ENCODE measurements at places on chromosomes 1 and 21. TPM values are rescaled to one million over a fixed set of nuclear protein-coding genes. Genes with fewer than 3 reads are reported as not detected.

DNA sequence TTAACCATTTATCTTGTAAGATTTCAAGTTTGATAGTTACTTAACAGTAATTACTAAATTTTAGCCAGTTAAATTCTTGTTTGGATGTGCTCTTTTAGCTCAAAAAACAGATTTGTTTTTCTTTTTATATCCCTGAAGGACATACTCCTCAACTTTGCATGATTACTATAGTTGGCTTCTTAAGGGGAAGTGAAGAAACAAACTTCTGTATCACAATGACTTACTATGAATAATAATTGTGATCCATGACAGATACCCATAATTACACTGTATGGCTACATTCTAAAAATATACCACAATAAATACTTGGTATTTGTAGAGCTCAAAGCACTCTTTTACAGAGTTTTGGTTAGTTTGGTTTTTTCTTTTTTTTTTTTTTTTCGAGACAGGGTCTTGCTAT is 55.8 kb downstream of the IARS2 start:
- no peak for DNase-seq

CA6 gene
- total RNA-seq: not detected

DNA sequence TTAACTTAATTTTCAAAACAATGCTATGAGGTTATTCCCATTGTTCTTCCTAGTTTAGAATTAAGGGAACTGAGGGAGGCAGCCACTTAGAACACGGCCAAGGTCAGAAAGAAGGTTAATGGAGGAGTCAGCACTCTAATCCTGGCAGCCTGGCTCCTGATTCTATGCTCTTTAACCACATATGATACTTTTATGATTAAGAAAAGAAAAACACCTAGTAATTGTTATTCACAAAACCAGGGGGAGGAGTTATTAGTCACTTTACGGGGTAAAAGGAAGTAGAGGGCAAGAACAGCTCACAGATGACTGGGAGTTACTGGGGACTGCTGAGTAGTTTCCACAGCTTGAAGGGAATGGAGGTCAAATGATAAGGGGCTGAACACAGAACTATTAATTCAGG is 38.6 kb downstream of the GADD45A start:
- DNase-seq: no peak

ZSCAN20 gene
- 5.7 TPM for total RNA-seq

KRTAP10-4 gene
- total RNA-seq: not detected

Measured in left ventricle myocardium inferior (tissue), 1 donor.